Islet precursor cell (in vitro differentiated cells): ENCODE measurements at places on chromosomes 5 and 9.

DNA sequence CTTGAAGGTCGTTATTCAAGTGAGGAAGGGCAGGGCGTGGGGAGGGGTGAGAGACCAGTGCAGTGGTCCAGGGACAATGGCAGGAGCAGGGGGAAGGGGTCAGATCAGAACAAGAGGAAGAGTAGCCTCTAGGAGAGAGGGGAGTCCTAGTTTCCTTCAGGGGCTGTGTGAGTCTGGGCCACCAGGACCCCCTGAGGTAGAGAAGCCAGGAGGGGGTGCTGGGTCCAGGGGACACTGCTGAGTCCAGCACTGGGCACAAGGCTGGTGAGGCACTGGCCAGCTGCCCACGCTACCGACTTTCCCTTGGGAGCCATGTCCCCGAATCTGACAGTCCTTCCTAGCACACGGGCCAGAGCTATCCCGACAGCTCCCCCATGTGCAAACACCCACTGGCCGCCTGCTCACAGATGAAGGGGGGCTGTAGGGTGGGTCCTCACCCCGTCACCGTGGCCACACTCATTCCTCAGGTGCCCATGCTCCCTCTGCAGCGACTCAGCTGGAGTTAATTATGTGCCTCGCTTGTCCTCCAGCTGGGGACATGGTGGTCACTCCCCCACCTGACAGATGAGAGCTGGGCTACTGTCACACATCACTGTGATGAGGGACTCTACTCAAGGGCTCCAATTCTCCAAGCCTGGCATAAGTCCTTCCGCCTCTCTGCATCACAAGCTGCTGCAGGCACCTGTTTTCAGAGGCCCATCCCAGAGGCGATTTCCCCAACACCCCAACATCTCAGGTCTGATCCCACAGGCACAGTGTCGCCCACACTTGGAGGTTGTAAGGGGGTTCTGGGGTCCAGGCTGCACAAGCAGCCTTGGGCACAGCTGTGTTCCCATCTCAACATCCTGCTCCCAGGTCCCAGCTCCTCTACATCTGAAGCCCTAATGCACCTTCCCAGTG is 115.1 kb downstream of the GABBR2 start:
- no peak for DNase-seq

- peak; percentile 72 for DNase-seq
Observed at GRCh38 chr9:117092582-117092981, 322.3 kb downstream of the ASTN2 start.

DNA sequence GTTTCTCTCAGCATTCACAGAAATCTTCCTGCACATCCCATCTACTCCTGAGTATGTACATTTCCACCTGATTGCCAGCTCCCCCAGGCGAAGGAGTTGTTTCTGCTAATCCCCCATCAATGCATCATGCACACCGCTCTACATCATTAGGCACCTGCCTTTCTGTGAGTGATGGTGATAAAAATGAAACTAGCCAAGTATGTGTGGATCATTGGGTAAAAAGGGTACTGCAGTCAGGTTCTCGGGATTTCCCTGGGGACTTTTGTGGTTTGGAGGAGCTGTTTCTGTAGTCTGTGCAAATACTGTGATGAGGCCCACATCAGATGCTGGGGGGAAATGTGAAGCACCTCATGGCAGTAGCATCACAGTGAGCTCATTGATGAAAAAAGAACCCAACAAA is 30.4 kb downstream of the CAMK4 start:
- no peak for DNase-seq

GRCh38 chr5:18072600-18072999 is 438.3 kb downstream of the TAF11L14 start:
- DNase-seq, result no peak

GRCh38 chr5:55923865-55924500 is 70.8 kb downstream of the IL6ST start:
- DNase-seq, result no peak

DNA sequence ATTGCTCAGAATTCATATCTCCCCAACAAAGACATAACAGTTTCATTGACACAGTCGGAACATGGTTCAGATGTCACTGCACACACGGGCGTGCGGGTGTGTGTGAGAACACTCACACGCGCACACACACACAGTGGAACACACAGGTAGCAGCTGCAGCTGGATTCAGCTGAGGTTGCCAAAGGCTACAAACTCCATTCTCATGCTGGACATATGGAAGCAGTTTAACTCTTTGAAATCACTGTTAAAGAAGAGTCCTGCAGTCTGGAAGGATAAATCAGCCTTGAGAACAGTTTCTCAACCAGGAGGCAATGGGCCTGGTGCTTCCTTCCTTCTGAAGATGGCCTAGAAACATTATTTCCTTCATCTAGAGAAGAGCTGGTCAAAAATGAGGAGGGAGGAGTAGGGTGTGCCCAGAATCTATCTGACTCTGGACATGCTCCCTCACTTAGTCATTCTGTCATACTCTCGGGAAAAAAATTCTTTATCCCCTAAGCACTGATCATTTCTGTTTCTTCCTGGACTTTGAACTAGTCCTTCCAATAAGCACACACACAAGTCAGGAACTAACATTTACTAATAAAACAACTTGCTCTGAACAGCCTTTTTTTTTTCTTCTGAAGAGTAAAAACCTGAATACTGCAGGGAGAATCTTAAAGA is 160.6 kb downstream of the ZDHHC21 start:
- DNase-seq, result no peak

GRCh38 chr9:107637421-107638420 is 148.2 kb upstream of the KLF4 start:
- peak; percentile 73 for DNase-seq

DNA sequence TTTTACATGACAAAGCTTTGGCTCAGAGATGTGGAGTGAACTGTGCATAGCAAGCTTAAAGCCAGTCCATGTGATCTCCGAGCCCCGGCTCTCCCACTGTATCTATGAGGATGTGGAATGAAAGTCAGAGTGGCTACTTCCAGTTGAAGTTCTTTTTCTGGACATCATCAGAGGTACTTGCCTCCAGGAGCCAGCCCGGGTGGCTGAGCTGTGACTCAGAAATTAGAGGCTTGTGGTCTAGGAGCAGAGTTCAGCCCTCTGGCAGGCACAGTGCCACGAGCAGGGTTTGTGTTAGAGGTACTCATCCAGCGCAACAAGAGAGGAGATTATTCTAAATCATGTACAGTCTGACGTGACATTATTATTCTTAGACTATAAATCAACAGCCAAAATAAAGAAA is 322.5 kb downstream of the CDK5RAP2 start:
- no peak for DNase-seq

- no peak for DNase-seq
Observed at GRCh38 chr5:11305245-11305644, 544.2 kb upstream of the DAP start.

GRCh38 chr5:41268894-41269293 is 55.6 kb upstream of the C6 start:
- DNase-seq, result no peak

DNA sequence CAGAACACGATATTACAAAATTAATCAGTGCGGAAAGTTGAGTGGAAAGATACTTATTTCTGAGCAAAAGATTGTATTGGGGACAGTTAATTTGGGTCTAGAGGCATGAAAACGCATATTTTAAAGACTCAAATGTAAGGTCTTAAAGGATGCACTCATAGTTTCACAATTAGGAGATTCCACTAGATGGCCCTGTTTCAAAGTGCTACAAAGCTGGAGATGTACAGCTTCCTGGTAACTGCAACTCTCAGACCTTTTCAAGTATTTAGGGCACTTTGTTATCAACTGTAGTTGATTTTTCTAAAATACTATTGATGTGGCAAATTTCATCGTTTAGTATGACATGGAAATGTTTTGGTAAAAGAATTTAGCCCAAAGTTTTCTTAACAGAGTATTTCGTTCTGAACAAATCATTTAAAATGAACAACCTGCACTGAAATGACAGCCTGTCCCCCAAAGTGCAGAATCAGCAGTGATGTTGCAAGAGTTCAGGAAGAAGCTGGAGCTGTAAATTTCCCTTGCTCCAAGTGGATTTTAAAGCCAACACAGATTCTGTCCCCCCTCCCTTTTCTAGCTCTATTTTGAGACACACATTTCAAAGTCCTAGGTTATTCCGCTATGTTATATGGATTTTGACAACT is 16.2 kb upstream of the NDUFB6 start:
- no peak for DNase-seq

DNA sequence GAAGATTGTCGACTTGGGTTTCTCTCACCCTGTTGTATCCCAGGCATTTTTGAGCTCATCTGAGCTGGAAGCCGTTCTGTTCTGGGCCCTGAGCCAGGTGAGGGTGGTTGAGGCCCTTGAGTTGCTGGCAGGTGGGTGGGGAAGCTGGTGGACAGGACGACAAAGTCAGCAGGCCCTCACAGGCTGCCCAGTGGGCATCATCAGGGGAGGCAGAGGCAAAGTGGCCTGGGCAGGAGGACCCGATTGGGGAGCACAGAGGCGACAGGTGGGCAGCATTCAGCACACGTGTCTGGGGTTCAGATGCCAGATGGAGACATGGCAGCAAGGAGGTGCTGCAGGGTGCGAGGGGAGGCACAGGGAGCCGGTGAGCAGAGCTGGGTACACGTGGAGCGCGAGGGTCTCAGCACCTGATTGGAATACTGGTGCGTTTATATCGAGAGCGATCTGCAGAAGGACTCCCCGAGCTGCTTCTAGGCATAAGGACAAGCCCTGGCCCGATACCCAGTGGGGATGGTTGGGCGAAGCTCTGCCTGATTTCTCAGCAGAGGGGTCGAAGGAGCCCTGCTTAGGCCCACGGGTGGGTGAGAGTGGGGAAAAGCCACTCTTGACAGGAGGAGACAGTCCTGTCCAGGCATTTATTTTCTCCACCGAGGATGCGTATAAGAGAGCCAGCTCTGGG is 49.0 kb upstream of the SUSD3 start:
- peak; percentile 40 for DNase-seq

GRCh38 chr5:2130361-2130760 is 247.6 kb upstream of the IRX4 start:
- DNase-seq, result no peak
